C1 segment of cervical spinal cord (tissue), 14 donors: ENCODE measurements at places on chromosomes 12 and 14.

DNA sequence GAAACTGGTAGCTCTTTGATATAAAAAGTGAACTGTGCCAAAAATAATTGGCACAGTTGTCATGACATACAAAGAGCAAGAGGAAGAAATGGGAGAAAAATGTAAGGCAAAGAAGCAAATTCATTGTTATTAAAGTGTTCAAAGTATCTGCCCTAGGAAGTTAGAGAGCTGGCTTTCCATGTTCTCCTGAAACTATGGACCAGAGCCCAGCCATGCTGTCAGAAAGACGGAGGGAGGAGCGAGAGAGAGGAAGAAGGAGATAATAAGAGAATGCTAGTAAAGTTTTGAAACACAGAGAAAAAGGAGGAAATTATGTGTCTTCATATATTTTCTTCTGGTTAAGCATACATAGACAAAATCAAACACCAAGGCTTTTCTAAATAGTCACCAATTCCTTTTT is 78.1 kb upstream of the PELI2 start:
- no peak for DNase-seq

- no peak for DNase-seq
These were observed 524.1 kb upstream of the FBXO33 start for GRCh38 chr14:39956372-39956771.

DNA sequence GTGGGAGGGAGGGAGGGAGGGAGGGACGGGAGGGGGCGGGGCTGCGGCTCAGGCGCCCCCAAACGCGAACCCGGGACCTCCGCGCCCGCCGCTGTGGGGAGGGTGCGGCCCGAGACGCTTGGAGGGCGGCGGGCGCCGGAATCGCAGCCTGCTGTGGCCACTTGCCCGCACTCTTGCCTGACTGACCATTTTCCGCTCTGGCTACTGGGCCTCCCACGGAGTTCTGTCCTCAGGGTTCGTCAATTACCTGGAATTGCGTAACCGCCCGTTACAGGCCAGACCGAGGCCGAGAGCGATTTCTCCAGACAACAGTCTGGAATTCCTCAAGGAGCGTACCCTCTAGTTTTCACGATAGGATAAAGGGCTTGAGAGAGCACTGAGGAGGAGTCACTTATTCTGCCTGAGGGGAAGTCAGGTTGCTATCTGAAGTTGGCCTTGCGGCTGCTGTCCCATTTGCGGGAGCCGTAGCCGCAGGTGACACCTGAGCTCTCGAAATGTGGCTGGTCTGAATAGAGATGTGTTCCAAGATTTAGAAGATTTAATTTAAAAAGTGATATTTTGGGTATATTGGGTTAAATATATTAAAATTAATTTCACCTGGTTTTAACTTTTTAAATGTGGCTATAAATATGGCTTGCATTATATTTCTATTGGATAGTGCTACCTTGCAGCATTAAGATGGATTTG is 446 bp upstream of the ZNF641 start:
- peak; percentile 80 for DNase-seq

GRCh38 chr14:55851301-55851700 is 266.9 kb upstream of the PELI2 start:
- DNase-seq = no peak

DNA sequence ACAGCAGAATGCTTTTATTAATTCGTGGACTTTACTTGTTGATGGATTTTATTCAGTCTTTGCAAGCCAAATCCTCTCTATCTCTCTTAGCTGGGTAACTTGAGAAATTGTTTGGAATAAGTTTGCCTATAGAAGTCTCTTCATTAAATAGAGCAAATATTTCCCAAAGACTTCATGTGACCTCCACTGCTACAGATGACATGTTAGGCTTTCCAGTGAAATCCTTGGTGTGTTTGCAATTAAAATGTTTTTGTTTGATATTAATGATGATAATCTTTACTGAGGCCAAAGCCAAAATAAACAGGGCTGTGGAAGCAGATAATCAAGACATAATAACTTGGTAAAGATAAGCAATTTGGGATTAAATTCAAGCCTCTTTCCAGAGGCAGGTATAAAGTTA is 4.4 kb downstream of the MYF6 start:
- DNase-seq = no peak

DNA sequence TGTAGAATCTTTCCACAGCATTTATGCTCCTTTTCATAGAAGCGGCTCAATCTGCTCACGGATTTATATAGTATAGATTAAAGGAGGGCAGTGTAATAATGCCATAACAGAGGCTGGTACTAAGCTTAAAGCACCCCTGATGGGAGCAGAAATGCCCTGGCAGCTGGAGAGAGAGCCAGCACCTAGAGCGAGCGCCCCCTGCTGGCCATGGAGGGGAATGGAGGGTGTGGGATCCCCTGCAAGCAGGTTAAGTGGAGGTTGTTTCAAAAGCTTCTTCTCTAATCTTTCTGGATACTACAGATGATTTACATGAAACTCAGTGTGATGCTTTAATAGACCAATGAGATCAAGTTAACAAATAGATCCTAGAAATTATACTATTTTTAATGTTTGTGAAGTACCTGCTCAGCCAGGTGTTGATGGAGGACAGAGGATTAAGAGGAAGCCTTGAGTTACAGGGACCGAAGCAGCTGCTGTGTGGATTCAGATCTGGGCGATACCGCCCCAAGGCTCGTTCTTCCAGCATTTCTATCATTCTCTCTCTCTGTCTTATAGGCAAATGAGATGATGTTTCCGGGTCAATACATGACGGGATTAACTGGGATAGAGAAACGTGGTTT is 1519.3 kb upstream of the TMEM132C start:
- no peak for DNase-seq

DNA sequence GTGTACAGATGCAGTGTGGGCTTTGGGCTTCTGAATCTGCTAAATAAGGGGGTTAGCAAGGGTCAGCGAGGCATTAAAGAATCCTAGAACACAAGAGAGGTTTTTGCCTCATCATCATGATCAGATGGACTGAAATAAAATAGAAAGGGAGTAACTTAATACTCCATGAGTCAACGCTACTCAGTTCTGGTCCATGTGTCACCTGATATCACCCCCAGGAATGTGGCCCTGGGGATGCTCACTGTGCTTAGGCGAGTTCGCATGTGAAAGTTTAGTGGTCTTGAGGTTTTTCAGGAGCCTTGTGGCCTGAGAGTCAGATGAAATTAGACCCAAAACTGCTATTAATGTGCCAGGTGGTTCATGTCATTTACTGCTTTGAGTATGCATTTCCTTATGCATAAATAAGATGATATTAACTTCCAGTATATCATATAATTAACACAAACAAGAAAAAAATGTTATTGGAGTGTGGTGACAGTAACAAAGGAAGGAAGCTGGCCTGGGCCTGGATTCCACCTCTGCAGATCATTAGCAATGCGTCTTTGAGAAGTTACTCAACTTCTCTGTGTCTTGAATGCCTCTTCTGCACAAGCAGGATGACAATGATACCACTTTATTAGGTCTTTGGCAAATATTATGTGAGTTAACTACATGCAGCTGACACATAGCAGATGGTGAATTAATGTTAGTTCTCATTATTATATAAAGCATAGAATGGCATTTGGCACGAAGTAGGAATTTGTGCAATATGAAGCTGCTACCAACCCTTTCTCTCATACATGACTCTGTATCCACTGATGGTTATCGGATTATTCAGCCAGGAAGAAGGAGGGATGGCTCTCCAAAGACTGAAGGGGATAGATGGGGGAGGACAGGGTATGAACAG is 1272.6 kb downstream of the AACS start:
- DNase-seq = no peak

DNA sequence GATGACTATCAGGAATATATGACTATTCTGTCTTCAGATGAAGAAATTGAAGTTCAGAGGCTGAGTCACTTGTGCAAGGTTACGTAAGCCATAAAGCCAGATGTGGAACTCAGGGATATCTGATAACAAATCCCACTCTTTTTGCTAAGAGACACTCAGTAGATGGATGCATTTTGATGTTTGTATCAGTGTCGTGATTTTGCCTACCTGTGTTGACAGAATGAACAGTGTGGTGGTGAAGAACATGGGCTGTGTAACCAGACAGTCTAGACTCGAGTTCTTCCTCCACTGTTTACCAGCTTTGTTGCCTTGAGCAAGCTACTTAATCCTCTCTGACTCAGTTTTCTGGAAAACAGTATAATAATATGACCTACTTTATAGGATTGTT is 93.9 kb downstream of the DAAM1 start:
- no peak for DNase-seq

DNA sequence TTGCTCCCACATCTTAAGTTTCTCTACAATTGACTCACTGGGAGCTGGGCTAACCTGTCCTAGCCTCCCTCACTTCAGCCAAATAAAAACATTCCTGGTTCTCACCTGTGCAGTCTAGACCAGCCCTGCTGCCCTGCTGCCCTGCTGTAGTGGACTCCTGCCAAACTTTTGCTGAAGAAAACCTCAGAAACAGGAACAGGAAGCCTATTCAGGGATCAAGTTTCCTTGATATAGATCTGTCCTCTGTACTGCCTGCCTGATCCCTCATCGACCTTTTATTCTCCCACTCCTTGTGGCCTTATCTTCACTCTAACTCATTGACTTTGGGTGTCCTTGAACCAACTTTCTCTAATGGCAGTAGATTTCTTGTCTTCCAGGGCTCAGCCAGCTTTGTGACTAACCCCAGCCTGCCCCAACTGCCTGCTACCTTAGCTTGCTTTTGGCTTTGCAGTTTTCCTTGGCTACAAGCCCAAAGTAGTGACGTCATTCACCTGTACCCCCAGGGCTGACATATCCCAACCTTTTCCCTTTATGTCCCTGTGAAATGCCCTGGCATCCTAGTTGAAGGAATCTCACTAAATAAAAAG is 234.8 kb downstream of the DUSP6 start:
- DNase-seq = no peak

DNA sequence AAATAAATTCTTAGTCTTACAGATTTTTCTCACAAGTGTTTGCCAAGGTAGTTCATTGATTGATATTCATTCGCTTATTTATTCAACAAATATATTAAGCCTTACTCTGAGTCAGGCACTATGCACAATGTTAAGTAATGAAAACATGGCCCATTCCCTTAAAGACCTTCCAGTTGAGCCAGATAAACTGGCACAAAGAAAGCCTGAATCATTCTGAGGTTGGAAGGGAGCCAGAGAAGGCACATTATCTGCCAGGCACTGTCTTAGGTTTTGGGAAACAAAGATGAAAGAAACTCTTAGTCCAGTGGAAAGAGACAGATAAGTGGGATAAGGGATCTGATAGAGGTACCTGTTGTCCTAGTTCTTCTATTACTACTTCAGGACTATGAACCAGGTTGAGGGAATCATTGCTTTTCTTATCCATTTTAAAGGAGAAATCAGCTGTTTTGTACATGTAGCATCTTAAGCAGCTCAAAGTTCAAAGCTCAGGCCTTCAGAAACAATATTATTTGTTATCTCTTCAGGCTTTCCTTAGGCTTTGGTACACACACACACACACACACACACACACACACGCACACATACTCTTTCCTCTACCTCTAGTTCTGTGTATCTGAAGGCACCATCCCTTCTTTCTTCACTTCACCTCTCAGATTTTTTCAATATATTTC is 27.0 kb downstream of the PDE6H start:
- DNase-seq = peak; percentile 1

GRCh38 chr14:69342928-69343525 is 55.1 kb downstream of the ERH start:
- no peak for DNase-seq

DNA sequence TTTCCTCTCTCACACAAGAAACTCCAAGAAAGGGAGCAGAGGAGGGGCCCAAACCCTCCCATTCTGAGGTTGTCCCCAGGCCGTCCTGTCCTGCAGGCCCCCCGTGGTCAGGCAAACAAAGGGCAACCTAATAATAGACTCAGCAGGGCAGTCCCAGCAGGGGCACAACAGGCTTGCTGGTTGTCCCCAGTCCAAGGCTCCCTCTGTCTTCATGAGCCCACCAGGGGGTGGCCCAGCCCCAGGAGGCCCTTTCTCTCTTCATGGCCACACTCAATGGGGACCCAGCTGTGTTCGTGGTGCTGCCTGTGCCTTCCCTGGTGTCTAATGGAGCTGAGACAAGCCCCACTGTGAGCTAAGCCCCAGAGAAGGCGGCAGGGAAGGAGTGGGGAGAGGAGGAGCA is 359.9 kb downstream of the ADGRD1 start:
- no peak for DNase-seq

GRCh38 chr14:99667821-99668220 is 16.3 kb upstream of the CYP46A1 start:
- no peak for DNase-seq

- DNase-seq = no peak
These were observed 352.0 kb upstream of the TMTC1 start for GRCh38 chr12:30135776-30136175.

GRCh38 chr12:25301798-25302197 is 51.1 kb upstream of the KRAS start:
- no peak for DNase-seq

- DNase-seq = no peak
These were observed 2.0 kb upstream of the SCN8A start for GRCh38 chr12:51589060-51589459.

DNA sequence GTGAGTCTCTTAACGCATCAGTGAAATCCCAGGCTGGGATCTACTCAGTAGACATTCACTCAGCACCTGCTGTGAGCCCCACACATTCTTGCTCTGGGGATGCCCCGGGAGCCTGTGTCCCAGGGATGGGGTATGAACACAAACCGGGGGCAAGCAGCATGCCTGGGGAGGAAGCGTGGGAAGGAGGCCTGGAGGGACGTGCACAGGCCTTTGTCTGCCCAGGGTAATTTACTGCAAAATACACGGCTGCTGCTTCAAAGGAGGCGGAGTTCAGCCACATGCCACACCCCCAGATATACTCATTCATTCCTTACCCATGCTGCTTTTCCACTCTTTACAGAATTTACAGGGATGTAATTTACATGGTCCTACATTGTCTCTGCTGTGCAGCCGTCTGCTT is 187.8 kb downstream of the ADGRD1 start:
- no peak for DNase-seq

GRCh38 chr12:94867066-94867855 is 136.2 kb downstream of the NDUFA12 start:
- DNase-seq = no peak

DNA sequence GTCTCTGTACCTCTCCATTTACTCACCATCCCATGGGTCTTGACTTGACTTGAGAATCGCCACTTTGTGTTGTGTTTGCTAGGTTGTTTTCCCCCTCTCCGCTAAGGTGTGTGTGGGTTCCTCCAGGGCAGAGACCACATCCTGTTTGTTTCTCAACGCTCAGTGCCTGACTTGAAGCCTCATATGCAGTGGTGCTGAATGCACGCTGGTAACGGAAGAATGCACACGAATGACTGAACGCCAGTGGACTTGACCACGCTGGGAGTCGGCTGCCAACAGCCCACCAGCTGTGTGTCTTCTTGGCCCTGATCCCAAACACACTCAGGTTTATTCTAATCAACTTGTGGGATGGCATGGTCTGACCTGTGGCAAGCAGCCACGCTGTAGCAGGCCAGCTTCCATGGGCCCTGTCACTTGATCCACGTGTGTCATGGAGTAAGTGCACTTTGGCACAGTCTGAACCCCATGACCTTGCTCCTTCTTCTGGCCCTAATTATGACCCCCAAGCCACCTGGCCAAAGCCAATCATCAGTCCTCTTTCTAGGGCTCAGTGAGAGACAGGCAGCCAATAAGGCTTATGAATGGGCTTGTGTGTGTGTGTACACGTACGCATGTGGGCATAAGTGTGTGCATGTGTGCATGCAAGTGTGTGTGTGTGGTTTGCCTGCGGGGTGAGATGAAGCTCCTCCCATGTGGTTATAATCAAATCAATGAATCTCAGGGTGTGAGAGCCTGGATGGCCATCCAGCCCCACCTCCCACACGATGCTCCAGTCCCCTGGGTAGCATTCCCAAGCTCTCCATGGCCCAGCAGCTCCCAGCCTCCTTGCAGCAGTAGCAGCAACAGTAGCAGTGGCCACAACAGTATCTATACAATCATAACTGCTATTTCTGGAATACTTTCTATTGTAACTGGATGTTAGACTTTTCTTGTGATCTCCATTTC is 6.4 kb upstream of the TC2N start:
- DNase-seq = no peak

GRCh38 chr14:64764641-64765520 is 60.7 kb downstream of the PLEKHG3 start:
- DNase-seq = peak; percentile 44
